ENCODE measurements at places on chromosomes 2 and 18. TPM values are rescaled to one million over a fixed set of nuclear protein-coding genes. Genes with fewer than 3 reads are reported as not detected.

Gene TPGS2
- 128 TPM for total RNA-seq

Gene CYS1
- 5.2 TPM for total RNA-seq

Gene MYO7B
- 1.4 TPM for total RNA-seq

Gene XRCC5
- 116 TPM for total RNA-seq

Gene POTEC
- total RNA-seq = 6.5 TPM

Gene ALPP
- total RNA-seq = not detected

Data from prostate gland (tissue), 2 donors.